SK-N-SH (cell line): ENCODE measurements at places on chromosomes 5 and 9.
A peak's percentile ranks its signal among the peaks of the same experiment; 100 is the strongest.

- DNase-seq: no peak
Measured at GRCh38 chr5:59485107-59485506, 408.4 kb downstream of the PDE4D start.

GRCh38 chr5:119332208-119332607 is 23.6 kb upstream of the TNFAIP8 start:
- no peak for DNase-seq

DNA sequence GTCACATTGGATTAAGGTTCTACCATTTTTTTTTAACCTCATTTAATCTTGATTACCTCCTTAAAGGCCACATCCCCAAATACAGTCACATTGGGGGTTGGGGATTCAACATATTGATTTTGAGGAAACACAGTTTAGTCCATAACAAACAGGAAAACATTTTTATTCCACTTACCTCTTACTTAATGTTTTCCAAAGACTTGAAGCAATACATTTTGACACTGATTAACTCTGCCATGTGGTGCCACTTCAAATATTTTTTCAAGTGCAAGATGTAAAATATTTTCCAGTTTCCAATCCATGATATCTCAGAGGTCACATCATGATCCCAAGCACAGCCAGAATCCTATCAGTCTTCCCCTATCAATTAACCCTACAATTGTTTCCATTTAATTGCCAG is 548.0 kb downstream of the CSNK1G3 start:
- no peak for DNase-seq

GRCh38 chr9:90801241-90801972 is at the start of gene SYK:
TSS of gene SYK (plus strand) at chr9:90801819. CDS start at chr9:90843899, 42,080 bp downstream.
- DNase-seq: peak; percentile 66

GRCh38 chr5:63286724-63287123 is 675.5 kb downstream of the HTR1A start:
- DNase-seq: no peak

GRCh38 chr9:136564379-136564988 is 18.6 kb upstream of the NOTCH1 start:
- no peak for DNase-seq

DNA sequence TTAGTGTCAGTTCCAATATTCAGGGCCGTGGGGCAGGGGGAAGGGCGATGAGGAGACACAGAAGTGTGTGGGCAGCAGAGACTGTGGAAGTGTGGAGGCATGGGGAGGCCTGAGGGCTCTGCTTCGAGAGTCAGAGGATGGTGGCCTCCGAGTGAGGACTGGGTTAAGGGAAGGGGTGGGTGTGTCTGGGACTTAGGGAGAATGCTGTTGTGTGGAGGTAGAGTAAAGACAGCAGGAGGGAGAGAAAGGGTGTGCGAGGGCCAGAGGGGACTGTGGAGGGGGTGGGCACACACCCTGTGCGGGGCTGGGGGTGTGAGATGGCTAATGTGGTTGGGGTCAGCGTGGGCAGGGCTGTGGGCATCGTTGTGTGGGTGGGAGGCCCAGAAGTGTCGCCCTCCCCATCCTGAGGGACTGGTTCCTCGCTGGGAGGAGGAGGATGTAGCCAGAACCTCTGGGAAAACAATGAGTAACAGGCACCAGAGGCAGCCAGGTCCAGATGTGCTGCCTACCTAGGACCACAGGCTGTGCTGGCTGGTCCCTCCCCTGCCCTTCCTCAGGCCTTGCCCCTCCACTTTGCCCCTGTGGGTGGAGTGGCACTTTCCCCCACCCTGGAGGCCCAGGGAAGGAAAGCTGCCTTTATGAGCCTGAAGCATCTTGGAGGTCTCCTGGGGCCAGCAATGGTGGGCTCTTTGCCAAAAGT is 4.2 kb downstream of the USP20 start:
- DNase-seq: no peak

DNA sequence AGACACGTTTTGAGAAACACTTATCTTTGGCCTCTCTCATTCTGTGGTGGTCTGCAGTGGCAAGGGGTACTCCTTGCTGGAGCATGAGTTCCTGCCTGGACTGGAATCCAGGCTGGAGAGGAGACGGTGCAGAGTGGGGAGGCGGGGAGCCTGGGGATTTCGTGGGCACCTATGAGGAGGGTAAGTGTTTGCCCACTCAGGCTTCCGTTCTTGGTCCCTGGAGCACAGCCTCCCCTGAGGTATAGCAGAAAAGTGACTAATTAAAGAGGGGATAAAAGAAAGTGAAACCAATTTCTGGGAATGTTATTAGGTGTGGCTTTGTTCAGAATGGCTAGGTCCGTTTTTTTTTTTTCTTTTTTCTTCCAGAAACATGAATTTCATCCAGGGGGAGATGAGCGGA is 90.8 kb downstream of the ARHGAP26 start:
- no peak for DNase-seq

DNA sequence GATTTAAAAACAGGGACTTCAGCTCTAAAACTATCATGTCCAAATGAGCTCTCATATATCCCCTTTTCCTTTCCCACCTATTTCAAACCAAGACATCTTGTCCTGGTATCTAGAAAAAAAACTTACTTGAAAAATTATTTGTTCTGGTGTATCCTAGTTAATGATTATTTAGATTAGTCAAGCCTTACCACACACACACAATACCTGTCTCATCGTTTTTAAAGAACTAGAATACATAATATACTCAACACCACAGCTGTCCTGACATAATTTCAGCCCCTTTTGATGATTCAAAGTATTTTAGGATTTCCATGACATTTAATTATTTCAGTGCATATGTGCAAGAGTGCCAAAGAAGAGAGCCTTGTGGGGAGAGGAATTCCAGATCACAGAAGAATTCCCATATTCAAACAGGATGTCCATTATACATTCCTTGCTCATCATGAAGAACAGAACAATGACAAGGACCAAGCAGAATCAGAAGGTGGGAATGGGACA is 233.7 kb downstream of the SMARCA2 start:
- DNase-seq: no peak

- DNase-seq: no peak
Measured at GRCh38 chr9:114071197-114071795, 6.8 kb downstream of the AMBP start.

- DNase-seq: peak; percentile 61
Measured at GRCh38 chr5:138824924-138825863, 49.9 kb downstream of the LRRTM2 start.

GRCh38 chr9:29290516-29290915 is 1717.2 kb upstream of the C9orf72 start:
- DNase-seq: no peak

DNA sequence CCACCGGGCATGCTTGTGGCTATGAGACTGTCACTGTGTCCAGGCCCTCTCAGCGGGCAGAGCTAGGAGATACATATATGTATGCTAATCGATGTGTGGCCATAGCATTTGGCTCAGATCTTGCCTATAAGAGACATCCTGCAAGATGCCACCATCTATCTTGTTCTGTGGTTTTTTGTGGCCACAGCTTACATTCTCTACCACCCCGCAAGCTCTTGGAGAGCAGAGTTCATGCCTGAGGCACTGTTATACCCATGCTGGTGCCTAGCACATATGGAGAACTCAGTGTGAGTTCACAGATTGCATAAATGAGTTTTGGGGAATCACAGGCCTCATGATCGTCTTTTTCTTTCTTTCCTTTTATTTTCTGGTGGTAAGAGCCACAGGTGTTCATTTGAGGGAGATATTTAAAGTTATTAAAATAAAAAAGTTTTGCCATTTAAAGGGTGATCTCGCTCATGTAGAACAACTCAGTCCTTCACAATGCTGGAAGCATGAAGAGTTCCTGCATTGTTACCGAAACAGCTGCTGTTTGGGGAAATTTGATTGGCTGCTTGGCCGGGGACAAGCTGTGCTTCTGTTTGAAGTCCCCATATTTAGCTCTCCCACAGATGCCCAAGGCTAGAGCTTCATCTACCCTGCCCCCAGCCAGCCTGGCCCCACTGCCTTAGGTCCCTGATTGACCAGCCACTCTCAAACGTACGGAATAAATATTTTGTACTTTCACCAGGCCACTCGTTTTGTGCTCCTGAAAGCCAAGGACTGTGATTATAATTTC is 169.2 kb upstream of the MAP1B start:
- no peak for DNase-seq

GRCh38 chr9:94212091-94212490 is 47.0 kb upstream of the ZNF169 start:
- no peak for DNase-seq

DNA sequence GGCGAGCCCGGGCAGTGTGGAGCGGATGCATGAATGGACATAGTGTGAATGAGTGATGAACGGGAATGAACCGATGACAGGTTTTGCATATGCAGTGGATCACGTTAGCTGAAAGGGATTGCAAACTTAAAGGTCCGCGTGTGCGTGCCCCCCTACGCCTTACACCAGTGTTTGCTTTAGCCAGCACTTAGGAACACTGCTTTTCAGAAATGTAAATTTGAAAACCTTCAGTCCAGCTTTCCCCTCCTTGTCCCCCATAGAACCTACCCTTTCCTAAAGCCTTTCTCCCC is 692 bp downstream of the PSAT1 start:
- DNase-seq: no peak

GRCh38 chr5:81856948-81857928 is 106.3 kb upstream of the SSBP2 start:
- peak; percentile 81 for DNase-seq

DNA sequence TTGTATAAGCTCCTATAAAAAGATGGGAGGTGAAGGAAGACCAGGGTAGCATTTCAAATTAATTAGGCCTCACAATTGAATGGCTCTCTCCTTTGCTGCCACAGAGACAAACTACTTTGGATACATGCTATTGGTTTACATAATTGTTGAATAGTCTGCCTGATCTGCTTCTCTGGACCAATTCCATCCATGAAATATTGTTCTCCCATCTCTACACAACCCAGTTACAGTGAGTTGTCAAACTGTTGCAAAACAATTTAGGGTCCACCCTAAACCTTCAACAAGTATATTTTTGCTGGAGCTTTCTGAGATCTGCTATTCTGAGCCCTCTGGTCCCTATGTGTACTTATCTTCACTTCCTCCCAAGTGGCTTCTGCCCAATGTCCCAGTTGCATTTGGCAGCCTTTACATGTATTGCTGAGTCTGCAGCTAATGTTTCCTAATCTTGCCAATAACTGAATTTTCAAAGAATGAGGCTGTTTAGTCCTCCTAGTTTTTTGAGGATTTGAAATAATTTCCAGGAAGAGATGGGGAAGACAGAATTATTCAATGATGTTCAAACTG is 38.9 kb downstream of the AGTPBP1 start:
- no peak for DNase-seq

DNA sequence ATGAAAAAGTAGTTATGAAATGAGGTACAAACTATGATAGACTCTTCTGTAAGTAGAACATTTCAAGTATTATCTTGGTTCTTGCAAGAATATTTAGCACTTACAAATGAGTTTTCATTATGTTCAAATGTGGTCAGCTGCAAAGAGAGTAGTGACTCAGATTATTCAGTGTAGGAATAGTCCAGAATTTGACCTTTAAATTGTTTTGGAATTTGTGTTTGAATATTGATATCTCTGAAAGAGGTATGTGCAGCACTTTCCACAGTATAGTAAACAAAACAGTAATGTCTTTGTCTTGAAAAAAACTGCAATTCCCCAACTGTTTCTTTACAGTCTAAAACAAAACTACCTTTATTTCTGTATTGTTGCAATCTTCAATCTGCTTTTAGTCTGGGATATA is 56.1 kb downstream of the WDR70 start:
- DNase-seq: no peak

DNA sequence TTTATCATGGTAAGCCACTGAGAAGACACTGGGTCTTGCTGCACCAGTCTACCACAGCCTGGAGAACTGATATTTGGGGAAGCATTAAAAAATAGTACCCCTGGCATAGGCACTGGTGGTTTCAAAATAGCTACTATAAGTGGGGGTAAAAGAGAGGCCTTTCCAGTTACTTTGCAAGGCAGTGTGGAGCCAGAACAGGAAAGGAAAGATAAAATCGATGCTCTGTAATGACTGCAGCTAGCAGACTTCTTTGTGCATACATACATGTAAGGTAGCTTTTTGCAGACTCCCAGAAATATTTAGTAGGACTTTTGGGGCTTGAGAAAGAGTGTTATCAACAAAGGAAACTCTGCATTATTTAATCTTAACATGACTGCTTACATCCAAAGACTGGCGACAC is 31.3 kb upstream of the ALDOB start:
- peak; percentile 45 for DNase-seq

DNA sequence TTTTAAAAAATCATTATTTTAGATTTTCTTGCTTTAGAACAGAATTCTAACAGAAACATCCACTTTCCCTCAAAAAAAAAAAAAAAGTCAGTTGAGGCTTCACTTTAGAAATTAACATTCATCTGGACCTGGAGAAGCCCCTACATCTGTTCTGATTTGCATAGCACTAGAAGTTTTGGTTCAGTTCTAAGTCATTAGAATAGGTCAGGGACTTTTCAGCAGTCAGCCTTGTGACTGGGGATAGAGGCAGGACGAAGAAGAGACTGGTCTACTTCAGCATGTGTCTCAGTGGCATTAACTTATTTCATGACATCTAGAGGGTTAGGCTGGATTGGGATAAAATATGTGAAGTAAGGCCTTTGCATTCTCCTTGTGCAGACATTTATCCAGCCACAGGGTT is 215.8 kb upstream of the DAB2 start:
- DNase-seq: no peak

- DNase-seq: no peak
Measured at GRCh38 chr5:133319905-133320520, 268.2 kb downstream of the HSPA4 start.

DNA sequence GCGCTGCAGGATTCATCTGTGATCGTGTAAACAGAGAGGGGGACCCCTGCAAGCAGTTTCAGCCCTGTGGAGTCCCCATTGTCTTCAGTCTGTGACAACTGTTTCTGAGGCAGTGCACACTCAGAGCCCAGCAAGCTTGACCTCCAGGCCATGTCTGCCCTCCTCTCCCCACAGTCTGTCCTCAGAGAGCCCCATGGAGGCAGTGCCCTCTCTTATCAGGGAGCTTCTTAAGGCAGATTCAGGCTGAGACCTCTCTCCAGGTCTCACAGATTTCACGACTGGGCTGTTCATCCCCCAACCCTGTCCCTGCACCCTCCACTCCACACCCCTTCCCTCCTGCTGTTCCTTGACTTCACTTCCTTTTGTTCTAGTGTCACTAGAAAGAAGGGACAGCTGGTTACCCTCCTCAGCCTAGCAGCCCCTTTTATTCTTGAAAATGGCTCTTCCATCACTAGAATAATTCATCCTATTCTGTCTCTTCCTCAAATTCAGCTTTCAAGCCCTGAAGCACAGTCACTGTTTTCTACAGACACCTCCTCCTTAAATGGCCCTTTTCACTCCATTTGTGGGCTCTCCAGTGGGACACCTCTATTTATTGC is 218.4 kb downstream of the MED10 start:
- no peak for DNase-seq

DNA sequence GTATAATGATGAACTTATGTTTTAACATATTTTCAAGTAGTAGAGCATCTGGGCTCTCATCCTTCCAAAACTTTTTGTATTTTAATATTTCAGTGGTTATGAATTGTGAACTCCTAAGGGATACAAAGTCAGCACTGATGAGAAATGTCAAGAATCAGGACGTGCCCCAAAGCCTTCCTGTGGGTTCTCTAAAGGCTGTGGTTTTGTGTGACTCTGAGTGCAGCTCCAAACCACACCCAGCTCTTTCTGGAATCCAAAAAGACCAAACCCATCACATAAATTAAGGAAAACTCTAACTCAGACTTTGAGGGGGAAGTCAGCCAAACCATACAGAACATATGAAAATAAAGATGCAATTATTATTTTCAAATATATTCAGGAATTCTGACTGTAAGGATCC is 40.8 kb upstream of the SMU1 start:
- no peak for DNase-seq

GRCh38 chr5:169343766-169344165 is 42.8 kb upstream of the SLIT3 start:
- no peak for DNase-seq
